NCI-H1417 treated with DMSO at 0.1 percent for 48 hours (cell line): ENCODE measurements at places on chromosomes 7 and 10.
A peak's percentile ranks its signal among the peaks of the same experiment; 100 is the strongest.

GRCh38 chr10:116183733-116184511 is 89.1 kb downstream of the GFRA1 start:
- no peak for DNase-seq

- no peak for DNase-seq
Measured at GRCh38 chr7:96380111-96380512, 58.2 kb upstream of the SLC25A13 start.

- DNase-seq, result no peak
Measured at GRCh38 chr10:103896225-103896624, 21.8 kb downstream of the STN1 start.

- DNase-seq, result no peak
Measured at GRCh38 chr7:42972699-42973500, 40.7 kb downstream of the MRPL32 start.

- DNase-seq, result no peak
Measured at GRCh38 chr10:78414380-78414779, 380.7 kb downstream of the RPS24 start.

DNA sequence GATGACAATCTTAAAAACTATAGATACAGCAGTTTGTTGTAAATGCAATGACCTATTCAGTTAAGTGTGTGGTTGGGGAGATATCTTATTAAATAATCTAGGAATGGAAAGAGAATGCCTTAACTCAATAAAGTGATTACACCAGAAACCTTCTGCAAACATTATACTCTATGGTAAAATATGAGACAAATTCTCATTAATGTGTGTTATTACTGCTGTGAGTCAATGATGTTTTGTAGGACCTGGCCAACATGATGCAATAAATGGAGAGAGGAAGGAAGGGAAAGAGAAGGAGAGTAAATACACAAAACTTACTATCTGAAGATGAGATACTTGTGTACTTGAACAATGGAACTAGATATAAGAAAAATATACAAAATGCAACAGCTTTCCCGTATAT is 25.1 kb downstream of the MKX start:
- no peak for DNase-seq

GRCh38 chr7:117113871-117114270 is 160.6 kb downstream of the ST7 start:
- DNase-seq, result no peak

GRCh38 chr10:77584938-77585337 is 52.7 kb downstream of the KCNMA1 start:
- DNase-seq, result no peak

GRCh38 chr7:82044497-82045080 is 274.7 kb upstream of the HGF start:
- peak; percentile 74 for DNase-seq

- DNase-seq, result no peak
Measured at GRCh38 chr10:25966844-25967243, 32.8 kb downstream of the MYO3A start.

GRCh38 chr7:68224041-68224741 is 1227.6 kb downstream of the TYW1 start:
- no peak for DNase-seq

DNA sequence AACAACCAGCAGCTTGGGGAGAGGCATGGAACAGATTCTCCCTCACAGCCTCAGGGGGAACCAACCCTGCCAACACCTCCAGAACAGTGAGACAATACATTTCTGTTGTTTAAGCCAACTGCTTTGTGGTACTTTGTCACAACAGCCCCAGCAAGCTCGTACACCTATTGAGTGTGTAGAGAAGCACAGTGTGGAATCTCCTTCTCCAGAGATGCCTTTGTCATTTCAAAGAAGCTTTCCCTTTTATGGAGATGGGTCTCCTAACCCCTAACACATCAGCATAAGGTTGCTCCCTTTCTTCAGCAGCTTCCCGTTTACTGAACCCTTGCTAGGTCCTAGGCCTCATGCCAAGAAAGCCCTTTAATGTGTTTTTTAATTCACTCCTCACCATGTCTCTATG is 60.7 kb upstream of the AGK start:
- DNase-seq, result no peak

GRCh38 chr10:113666682-113667252 is 2.9 kb upstream of the NRAP start:
- DNase-seq, result no peak

GRCh38 chr7:36670585-36671431 is 53.5 kb downstream of the AOAH start:
- no peak for DNase-seq
